ENCODE measurements at places on chromosomes 4 and X. TPM values are rescaled to one million over a fixed set of nuclear protein-coding genes. Genes with fewer than 3 reads are reported as not detected.

Gene XK
- 9.3 TPM for total RNA-seq

Gene MAGEA8
- not detected for total RNA-seq

Gene MAGIX
- total RNA-seq = 40.9 TPM

Gene RAB33A
- 0.78 TPM for total RNA-seq

Gene UGT2B17
- total RNA-seq = not detected

Gene DCAF4L1
- under 0.01 TPM for total RNA-seq

Gene ALG13
- 49.8 TPM for total RNA-seq

Gene MAGEA1
- not detected for total RNA-seq

Gene CYSLTR1
- 0.78 TPM for total RNA-seq

Gene GRID2
- total RNA-seq = not detected

Gene NONO
- total RNA-seq = 132 TPM

Gene SSX2B
- total RNA-seq = not detected

Gene UNC5C
- total RNA-seq = 0.52 TPM

Gene PCSK1N
- 196 TPM for total RNA-seq

Gene IL2RG
- 0.52 TPM for total RNA-seq

GRCh38 chr4:37742149-37742548 is 56.0 kb upstream of the RELL1 start:
- no peak for DNase-seq

- DNase-seq = no peak
These were observed 399.2 kb upstream of the GRID2 start for GRCh38 chr4:91904556-91904955.

DNA sequence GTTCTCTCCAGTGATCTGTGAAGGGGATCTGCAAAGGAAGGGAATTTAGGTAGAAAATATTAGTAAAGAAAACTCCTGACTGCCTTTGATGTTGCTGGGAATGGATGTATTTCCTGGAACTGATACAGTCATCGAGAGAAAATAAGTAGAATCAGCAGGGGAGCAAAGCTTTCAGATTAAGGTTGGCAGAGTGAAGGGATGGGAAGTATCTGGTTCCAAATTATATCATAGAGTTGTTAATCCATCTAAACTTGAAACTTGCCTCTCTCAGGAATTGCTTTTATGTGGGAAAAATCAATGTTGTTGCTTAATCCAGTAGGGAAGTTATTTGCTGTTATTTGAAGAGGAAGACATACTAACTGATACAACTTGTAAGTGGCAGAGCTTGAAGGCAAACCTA is 19.3 kb downstream of the EPHA5 start:
- no peak for DNase-seq

- DNase-seq = no peak
These were observed 455.6 kb downstream of the TMA16 start for GRCh38 chr4:163949976-163950601.

GRCh38 chr4:52976523-52977230 is 114.6 kb downstream of the RASL11B start:
- DNase-seq = no peak

- DNase-seq = no peak
These were observed 91.9 kb upstream of the PPP1R2C start for GRCh38 chrX:42869659-42870476.

DNA sequence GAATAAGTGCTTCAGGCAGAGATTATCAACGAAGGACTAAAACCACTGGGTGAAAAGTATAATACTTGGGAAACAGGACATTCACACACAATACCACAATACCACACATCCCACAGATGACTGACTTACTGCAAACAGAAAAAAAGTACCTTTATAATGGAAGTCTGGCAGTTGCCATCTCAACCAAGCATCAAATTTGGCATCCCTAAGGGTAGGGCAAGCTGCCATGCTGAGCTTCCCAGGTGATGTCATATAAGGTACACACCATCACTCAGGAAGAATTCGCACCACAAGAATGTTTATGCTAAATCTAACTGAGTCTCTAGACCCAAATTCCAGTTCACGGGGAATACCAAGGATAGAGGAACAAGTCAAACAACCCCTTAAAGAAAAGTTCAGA is 9.1 kb downstream of the QDPR start:
- no peak for DNase-seq

GRCh38 chr4:124943938-124944337 is 231.4 kb upstream of the ANKRD50 start:
- no peak for DNase-seq

- DNase-seq = no peak
These were observed 7.8 kb downstream of the WWC2 start for GRCh38 chr4:183106839-183107238.

DNA sequence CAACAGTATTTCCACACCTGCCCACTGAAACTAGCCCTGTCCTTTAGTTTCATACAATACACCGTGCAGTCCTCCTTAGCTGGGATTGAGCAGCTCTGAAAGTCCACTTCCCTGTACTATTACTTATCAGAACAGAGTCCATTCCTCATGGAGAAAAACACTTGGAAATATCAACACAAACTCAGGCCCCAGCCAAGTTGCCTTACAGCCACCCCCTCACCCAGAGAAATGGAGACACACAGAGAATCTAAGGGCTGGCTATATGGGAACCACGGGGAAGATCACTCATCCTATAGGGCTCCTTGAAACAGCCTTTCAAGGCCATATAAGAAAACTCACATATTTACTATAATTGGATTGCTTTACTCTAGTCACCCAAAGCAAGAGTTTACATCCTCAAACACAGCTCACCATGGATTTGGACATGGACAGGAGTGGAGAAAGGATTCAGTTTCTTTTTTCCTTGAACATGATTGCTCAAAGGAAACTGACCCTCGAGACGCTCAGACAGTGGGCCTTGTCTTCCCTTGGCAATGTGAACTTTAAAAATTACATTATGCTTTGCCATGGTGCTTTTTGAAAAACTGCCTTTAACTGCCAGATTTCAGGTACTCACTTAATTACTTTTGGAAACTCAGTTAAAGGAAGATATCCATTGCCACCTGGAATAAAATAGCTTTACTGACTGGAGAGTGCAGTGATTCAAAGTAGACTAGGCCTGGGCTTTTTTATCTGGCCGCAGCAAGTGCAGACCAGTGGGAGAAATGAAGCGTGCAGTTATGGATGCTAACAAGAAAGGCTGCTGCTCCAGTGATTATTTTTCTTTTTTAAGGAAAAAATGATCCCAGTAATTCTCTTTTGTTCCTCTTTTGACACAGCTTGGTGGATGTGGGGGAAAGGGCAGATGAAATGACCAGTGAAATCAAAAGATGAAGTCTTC is 1.6 kb downstream of the SCARB2 start:
- no peak for DNase-seq

DNA sequence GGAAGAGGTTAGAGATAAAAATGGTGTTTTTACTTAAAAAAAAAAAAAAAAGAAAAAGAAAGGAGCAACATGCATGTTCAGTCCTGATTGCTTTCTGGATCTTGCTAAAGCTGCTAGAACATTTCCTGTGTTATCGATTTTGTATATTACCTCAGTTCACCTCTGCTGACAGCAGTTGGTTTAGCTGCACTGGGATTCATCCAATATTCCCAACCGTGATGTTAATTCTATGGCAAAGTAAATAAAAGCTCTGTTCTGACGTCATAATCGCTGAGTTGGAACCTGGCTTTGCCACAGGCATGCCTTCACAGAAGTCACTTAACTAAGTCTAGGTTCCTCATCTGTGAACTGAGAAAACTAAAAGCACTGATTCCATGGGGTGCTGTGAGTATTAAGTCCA is 90.7 kb upstream of the SORBS2 start:
- DNase-seq = no peak

DNA sequence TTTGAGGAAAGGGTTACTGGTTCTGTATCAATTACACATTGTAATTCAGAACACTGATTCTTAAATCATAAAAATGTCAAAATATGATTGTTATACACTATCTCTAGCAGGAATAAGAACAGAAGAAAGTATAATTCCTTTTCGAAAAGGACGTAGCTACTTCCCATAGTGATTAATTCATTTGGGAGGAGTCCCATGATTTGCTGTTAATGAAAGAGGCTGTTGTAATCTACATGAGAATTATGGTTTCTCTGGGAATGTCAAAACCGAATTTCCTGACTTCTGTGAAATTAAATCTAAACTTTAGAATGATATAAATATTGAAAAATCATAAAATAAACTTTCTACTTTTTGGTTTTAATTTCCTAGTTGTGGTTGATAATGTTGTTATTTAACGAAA is 191.1 kb upstream of the ETNPPL start:
- no peak for DNase-seq

- no peak for DNase-seq
These were observed 210.4 kb downstream of the KLHL4 start for GRCh38 chrX:87728024-87728423.

GRCh38 chr4:85772470-85772869 is 297.5 kb downstream of the ARHGAP24 start:
- DNase-seq = no peak

DNA sequence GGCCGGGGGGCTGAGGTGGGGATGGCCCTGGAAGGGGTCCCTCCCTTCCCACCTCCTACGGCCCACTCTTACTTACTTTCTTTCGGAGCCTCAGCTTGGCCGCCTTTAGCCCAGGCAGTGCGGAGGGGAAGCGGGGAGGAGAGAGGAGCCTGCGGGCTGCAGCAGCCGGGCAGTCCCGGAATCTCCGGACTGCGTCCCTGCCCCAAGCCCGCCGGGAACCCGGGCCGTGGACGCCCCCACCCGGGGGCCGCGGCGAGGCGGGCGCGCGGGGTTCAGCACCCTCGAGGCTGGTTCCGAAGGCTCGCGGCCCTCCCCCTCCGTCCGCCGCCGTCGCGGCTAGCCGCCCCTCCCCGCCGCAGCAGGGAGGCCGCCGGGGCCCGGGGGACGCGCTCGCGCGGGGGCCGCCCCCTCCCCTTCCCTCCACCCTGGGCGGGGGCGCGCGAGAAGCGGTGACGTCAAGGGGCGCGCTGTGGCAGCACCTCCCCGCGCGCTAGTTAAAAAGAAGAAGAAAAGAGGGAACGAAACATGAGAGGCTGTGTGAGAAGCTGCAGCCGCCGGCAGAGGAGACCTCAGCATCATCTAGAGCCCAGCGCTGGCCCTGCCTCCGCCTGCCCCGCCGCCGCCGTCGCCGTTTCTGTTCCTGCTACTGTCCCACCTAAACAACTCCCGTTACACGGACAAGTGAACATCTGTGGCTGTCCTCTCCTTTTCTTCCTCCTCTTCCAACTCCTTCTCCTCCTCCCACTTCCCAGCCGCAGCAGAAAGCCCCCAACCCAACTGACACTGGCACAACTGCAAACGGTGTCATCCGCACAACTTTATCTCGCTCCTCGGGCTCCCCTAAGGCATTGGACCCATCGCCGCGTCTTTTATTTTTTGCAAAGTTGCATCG is at the start of gene HHIP:
HHIP (plus strand) TSS at position 526 of the 892 bp plus-strand sequence. CDS start 520 bp downstream, outside the sequence.
- peak; percentile 43 for DNase-seq

DNA sequence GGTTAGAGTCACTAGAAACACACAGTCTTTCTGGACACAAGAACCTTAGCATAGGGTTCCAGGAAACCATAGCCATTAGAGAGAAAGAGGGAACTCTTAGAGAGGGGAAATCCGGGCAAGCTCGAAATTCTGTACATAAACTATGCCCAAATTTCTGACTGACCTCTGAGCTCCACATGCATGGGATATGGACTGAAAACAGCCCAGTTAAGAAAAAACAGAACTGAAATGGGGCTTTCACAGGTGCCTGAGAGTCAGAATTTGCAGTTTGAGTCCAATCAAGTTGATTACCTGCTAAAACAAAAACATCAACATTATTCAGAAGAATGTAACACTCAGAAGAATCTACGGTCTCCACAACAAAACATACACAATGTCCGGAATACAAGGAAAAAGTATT is 13.1 kb downstream of the DCHS2 start:
- DNase-seq = no peak

DNA sequence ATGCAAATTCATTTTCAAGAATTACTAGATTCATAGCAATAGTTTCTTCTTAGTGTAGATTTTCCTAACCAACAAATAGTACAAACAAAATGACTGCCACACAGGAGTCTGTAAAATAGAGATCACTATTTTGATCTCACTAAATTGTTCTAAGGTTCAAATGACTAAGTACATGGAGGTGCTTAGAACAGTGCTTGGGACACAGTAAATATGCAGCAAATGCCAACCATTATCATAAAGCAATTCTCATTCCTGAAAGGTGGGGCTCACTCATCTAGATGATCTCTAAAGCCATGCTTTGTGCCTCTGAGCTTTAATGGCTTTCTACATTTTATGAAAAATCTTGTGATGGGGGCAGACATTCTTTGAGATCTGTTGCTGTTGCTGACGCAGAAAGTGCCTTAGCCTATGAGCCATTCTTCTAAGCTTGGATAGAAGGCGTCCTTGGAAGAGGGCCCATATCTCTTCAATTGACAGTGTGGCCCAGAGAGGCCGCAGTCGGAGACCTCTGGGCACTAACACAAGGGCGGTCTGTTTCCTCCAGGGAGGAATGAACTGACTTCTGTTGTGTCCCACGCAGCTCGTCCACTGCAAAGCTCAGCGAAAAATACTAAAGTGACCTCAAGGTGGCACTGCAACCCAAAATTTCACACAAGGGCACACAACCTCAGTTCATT is 23.5 kb downstream of the TLR10 start:
- peak; percentile 66 for DNase-seq

GRCh38 chrX:101057093-101057714 is 5.3 kb upstream of the TRMT2B start:
- no peak for DNase-seq

- DNase-seq = peak; percentile 31
These were observed 140.6 kb downstream of the GPM6A start for GRCh38 chr4:175671491-175671934.

- DNase-seq = no peak
These were observed 22.3 kb upstream of the NAT8L start for GRCh38 chr4:2036866-2037265.

GRCh38 chr4:37138789-37139188 is 105.8 kb upstream of the NWD2 start:
- DNase-seq = no peak

- DNase-seq = no peak
These were observed 40.4 kb downstream of the BCOR start for GRCh38 chrX:40057405-40057804.

- DNase-seq = no peak
These were observed 44.1 kb upstream of the UPRT start for GRCh38 chrX:75229774-75230173.

DNA sequence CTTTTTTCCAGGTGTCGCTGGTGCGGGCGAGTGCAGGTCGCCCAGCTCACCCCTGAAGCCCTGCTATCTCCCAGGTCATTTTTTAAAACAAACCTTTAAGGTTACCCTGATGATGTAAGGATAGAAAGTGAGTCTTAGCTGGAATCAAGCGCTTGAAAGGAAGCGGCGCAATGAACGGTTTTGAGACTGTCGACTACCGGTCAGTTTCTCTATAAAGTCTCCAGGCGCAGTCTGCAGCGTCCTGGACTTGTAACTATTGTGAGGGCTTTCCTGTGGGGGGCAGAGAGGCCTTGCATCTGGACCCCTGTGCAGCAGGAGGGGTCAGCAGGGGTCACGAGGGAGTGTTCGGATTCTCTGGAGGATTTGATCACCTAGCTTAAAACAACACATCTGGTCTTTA is 1.6 kb downstream of the KIT start:
- peak; percentile 16 for DNase-seq

GRCh38 chrX:4547213-4547836 is 833.9 kb upstream of the PRKX start:
- peak; percentile 48 for DNase-seq

DNA sequence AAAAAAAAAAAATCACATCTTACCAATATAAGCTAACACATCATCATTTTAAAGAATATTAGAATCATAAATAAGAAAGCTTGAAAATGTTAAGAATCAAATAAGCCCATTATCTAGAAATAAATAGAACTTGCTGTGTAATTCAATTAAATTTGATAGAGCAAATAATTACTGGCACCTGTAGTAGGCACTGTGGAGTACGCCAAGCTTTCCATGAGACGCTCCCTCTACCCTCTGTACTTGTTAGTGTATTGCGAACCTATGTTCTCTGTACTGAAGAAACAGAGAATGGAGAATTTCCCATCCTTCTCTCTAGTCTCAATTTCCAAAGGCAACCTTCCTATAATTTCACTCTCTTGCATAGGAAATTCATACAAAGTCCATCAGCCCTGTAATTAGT is 61.7 kb upstream of the HAND2 start:
- DNase-seq = no peak
